ENCODE measurements at places on chromosomes 11 and 22.

DNA sequence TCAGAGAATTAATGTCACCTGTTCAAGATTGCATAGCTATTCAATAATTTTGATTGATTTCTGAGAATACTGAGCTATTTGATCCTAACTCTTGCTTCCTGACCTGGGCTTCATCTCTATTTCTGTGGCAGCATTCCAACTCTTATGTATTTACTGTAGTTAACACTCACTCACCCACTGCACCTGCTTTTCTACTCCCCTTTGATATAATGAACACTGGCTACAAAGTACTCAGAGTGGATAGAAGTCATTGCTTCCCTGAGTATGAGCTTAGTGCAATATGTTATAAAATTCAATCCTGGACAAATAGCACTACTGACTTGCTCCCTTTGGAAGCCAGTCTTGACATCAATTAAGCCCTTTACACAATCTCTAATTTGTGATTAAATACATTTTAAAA is 117.2 kb downstream of the APIP start:
- DNase-seq, result no peak

- DNase-seq, result no peak
Measured at GRCh38 chr22:17569971-17570511, 6.7 kb downstream of the SLC25A18 start.

DNA sequence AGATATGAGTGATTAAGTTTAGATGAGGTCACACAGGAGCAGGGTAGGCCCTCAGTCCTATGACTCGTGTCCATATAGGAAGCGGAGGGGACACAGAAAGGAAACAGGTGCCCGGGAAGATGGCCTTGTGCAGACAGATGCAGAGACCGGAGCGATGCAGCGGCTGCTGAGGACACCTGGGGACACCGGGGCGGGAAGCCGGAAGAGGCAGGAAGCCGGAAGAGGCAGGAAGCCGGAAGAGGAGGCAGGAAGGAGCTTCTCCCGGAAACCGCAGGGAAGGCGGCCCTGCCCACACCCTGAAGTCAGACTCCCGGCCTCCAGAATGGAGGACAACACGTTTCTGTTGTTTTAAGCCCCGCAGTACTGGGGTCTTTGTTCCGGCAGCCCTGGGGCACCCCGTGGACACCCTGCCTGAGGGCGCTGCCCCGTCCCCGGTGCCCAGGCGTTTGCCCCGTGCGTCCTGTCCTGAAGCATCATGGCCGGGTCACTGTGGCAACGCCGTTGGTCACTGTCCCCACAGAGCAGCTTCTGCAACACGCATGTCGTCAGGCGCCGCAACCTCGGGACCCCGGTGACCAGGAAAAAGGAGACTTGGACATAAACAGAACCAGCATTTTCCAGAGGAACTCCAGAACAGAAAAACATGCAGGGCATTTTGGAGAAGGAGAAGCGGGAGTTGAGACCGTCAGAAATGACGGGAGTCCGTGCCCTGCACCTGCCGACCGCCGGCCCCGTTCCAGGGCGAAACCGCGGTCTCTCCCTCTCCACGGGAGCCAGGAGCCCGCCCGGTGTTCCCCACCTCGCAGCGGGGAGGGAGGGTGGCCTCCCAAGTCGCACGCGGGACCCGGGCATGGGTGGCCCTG is 103.4 kb downstream of the BRD1 start:
- no peak for DNase-seq

DNA sequence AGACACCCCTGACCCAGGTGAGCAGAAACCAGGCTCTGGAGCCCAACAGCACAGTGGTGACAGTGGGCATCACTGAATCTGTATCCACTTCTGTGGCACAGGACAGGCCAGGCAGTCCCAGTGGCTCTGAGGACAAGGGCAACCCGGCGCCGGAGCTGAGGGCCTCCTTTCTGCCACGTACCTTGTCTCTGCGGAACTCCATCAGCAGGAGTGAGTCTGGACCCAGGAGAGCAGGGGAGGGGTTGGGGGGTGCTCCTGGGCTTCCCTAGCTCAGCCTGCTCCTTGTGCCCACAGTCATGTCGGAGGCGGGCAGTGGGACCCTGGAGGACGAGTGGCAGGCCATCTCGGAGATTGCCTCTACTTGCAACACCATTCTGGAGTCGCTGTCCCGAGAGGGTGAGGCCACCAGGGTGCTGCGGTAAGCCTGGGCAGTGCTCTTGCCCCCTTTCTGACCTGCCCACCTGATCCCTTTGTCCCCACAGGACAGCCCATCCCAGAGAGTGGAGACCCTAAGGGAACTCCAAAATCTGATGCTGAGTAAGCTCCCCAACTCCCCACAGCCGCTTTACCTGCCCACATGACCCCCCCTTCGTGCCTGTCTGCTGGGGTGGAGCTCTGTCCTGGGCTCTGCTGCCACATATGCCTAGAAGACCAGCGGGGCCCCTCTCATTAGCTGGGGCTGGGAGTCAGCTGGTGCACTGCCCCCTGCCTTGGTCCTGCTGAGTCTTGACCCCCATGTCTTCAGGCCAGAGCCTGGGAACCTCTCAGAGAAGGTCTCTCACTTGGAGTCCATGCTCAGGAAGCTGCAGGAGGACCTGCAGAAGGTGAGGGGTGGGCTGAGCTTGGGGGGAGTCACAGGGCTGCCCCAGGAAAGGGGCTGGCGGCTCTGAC is 12.0 kb downstream of the SIPA1 start:
- no peak for DNase-seq

- no peak for DNase-seq
Measured at GRCh38 chr11:108237058-108237481, 14.2 kb downstream of the ATM start.

- no peak for DNase-seq
Measured at GRCh38 chr22:45473626-45474237, 29.0 kb upstream of the FBLN1 start.

GRCh38 chr11:71324788-71325417 is 72.5 kb upstream of the SHANK2 start:
- DNase-seq, result no peak

- DNase-seq, result no peak
Measured at GRCh38 chr11:123505546-123506299, 75.7 kb downstream of the GRAMD1B start.

- DNase-seq, result no peak
Measured at GRCh38 chr22:23365961-23366360, 185.7 kb downstream of the BCR start.

GRCh38 chr11:101428918-101429317 is 154.9 kb downstream of the TRPC6 start:
- DNase-seq, result no peak

GRCh38 chr11:86415026-86415425 is 40.3 kb downstream of the CCDC81 start:
- DNase-seq, result no peak

- DNase-seq, result no peak
Measured at GRCh38 chr11:22479971-22480720, 142.0 kb downstream of the SLC17A6 start.

GRCh38 chr11:35138943-35139721 is at the start of gene CD44:
Gene CD44 (plus strand): TSS chr11:35139171. CDS start chr11:35139304, 133 bp downstream.
- no peak for DNase-seq

DNA sequence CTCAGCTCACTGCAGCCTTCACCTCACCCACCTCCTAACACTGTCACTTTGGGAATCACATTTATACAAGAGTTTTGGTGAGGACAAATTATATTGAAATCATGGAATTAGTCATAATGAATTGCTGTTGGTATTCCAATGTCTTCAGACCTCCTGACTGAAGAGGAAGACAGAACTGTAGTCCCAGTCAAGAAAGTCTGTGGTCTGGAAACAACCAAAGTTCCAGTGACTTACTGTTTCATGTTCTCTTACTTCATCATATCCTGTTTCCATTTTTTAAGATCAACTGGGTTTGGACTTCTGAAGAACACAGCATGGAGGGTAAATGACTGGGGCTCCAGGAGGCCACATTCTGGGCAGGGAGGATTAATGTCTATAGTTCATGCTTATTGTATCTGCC is 43.0 kb upstream of the HIPK3 start:
- no peak for DNase-seq

DNA sequence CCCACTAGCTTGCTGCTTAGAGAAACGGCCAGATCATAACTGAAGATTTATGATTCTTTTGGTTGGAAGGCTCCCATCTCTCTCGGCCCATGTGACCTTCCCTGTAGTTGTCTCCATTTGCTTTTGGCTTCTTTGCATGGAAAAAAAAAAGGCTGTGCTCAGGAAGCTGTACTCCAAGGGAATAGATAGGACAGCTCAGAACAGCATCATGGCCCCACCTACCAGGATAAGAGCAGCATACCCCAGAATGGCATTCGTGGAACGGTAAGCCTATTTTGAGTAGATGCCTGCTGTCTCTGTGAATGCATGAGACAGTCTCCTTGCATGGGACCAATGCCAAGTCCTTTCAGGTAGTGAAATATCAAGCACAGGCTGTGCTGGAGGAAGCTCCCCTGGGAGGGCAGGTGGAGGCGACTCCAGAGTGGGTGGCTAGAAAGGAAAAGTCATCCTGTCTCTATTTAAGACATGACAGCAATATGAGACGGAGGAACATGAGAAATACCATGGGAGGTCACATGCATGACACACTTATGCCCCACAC is 94.1 kb upstream of the AMOTL1 start:
- no peak for DNase-seq

GRCh38 chr11:117821431-117821830 is 3.1 kb downstream of the FXYD2 start:
- DNase-seq, result no peak

DNA sequence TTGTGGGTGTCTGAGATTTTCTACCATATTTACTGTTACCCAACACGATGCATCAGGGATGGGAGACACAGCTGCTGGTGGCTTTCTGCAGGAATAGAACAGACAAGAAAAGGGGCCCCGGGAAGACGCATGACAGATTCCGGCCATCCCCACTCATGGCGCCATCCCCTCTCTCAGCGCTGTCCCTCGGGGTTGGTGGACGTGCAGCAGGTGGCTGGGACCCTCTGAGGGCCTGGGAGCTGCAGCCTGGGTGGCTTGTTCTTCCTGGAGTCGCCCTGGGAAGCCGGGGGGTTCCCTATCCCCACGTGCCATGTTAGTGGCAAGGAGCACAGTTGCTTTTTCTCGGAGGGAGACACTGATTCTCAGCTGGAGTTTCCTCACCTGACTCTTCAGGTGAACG is 1123.3 kb downstream of the BRD1 start:
- DNase-seq, result no peak

DNA sequence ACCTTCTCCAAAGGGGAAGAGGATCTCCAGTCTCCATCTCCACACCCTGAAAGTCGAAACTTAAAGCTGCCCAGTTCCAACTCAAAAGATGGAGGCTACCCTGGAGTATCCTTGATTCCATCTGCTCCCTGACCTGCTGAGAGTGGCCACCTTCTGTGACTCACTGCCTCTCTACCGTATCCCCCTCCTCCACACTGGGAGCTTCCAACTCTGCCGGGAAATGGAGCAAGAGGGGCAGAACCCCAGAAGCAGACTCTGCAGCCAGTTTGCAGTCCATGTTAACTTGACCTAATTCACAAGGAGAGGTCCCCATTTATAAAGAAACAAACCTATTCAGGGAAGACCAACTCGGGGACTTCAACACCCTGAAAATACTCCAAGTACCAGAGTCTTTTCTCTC is 22.0 kb upstream of the IRAG1 start:
- DNase-seq, result no peak

GRCh38 chr11:115653926-115654325 is 149.7 kb upstream of the CADM1 start:
- DNase-seq, result no peak

DNA sequence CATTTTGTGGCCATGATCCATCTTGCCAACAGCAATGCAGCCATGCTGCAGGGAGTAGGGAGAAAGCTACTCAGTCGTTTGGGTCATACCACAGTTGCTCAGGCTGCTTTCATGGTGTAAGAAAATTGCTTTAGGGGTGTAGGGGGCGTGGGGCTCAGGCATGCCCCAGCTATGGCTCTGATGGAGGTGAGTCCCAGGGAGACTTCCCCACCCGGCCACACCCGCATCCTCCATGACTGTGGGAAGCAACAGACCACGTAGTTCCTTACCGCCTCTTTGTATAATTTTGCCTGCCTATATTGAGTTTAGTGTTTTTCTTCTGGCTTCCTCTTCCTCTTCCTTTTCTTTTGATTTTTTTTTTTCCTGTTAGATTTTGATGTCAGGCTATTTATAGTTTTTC is 58.8 kb downstream of the SPECC1L start:
- DNase-seq, result no peak

DNA sequence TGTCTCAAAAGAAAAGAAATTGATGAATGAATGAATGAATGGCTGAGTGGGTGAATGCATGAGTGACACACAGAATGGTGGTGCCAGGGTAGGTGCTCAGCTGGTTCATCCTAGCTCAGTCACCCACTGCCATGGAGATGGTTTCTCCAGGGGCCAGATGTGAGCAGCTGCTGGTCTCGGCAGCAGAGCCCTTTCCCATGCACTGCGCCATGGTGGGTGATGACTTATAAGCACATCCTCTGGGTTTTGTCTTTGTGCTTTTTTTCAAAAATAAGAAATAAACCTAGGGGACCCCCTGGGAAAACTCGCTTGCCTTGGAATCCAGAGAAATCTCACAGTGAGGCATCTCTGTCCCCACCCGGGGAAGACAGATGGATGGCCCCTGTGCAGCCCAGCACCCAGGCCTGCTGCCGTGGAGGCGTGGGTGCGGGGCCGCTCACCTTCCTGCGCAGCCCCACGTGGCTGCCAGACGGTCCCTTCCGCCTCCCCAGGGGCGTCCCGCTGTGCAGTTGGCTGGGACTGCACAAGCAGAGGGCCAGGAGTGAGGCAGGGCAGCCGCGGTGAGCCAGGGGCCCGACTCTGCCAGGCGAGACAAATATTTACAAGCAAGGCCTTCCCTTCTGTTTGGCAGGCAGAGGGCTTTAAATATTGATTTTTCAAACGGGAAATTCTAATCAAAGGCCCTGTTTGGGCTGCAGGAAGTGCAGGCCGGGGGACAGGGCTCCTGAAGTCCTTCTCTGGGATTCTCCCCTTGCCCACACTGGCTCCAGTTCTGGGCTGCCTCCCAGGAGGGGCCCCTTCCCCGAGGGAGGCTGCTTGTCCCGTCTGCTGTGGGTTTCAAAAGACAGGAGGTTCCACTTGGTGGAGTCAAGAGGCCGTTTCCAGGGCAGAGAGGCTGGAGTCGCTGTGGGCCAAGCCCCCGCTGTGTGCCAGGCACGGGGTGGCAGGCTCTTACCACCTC is 24.3 kb downstream of the MPPED1 start:
- no peak for DNase-seq

- DNase-seq, result no peak
Measured at GRCh38 chr11:34626393-34626792, 5.5 kb downstream of the EHF start.

- no peak for DNase-seq
Measured at GRCh38 chr11:118672846-118673245, 6.6 kb downstream of the TREH start.
